Spinal cord (tissue), 10 donors: ENCODE measurements at places on chromosomes 4 and X.
A peak's percentile ranks its signal among the peaks of the same experiment; 100 is the strongest.

DNA sequence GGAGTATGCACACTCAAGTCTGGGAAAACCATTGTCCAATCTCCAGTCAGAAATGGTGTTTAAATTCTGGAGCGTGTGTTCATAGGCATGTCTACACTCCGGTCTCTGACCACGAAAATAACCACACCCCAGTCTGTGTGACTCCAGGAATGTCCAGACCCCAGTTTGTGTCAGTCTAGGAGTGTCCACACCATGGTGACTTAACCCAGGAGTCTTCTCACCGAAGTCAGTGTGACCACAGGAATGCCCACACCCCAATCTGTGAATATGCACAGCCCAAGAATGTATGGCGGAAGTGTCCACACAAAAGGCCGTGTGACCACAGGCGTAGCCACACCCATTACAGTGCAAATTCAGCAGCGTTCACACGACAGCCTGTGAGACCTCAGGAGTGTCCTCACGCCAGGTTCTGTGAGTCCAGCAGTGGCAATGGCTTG lies 11.4 kb downstream of the FTSJ1 start:
- DNase-seq, result no peak

GRCh38 chr4:26717332-26717731 lies 133.4 kb downstream of the TBC1D19 start:
- no peak for DNase-seq

GRCh38 chr4:52911684-52912294 lies 49.7 kb downstream of the RASL11B start:
- DNase-seq, result peak; percentile 22

GRCh38 chr4:681736-682451 lies 7.1 kb downstream of the SLC49A3 start:
- DNase-seq, result no peak
